ENCODE measurements at places on chromosomes 7 and 10.
A peak's percentile ranks its signal among the peaks of the same experiment; 100 is the strongest.

GRCh38 chr7:116150588-116150987 lies 59.8 kb upstream of the TES start:
- no peak for DNase-seq

- no peak for DNase-seq
These were observed 4.8 kb upstream of the KCNIP2 start for GRCh38 chr10:101848408-101848807.

- DNase-seq: no peak
These were observed 16.9 kb upstream of the FIGNL1 start for GRCh38 chr7:50466815-50467585.

DNA sequence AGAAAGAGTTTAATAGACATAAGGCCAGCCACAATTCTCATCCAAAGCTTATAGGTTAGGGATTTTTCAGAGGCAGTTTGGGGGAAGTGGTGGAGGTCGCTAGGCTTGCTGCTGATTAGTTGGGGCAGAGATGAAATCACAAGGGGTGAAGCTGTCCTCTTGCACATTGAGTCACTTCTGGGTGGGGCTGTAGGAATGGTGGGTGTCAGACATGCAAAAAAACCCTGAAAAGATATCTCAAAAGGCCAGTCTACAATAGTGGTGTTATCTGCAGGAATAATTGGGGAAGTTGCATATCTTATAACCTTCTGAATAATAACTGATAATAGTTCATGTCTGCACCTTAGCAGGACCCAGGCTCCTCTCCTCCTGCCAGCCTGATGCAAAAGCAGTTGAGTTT lies 2.1 kb downstream of the FAM24B start:
- DNase-seq: no peak

GRCh38 chr10:70866424-70866823 lies 21.9 kb downstream of the PCBD1 start:
- no peak for DNase-seq

DNA sequence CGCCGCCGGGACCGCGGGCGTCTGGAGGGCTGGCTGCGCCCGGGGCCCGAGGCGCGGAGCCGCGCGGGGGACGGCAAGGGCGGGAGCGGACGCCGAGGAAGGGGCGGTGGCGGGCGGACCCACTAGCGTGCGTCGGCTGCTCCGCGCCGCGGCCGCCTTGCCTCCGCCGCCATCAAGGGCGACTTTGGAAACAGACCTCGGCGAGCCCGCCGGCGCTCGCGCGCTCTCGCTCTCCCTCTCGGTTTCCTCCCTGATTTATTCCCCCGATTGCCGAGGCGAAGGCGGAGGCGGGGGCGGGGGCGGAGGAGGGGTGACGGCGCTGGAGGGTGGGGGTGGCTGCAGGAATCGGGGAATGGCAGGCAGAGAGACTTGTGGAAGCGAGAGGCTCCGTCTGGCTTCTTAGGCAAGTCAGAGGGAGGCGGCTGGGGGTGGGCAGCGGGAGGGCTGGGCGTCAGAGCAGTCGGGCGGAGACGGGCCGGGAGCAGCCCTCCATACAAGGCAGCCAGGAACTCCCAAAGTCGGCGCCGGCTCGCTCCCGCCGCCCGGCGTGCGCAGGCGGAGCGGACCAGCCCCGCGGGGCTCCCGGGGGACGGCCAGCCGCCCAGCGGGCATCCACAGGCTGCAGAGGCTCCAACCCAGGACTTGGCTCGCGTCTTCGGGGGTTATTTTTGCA lies at the start of gene CACNA2D1:
TSS of gene CACNA2D1 (minus strand) at position 231 of the 673 bp plus-strand sequence.
- peak; percentile 78 for DNase-seq

GRCh38 chr10:58335306-58336005 lies 650 bp downstream of the UBE2D1 start:
- DNase-seq: no peak

GRCh38 chr10:75406462-75407223 lies 5.1 kb upstream of the ZNF503 start:
- no peak for DNase-seq

Measured in NCI-H748 treated with DMSO at 0.1 percent for 48 hours (cell line).